ENCODE measurements at places on chromosomes 6 and 20.

GRCh38 chr20:58393299-58393698, 4.3 kb downstream of the VAPB start:
- DNase-seq: no peak

DNA sequence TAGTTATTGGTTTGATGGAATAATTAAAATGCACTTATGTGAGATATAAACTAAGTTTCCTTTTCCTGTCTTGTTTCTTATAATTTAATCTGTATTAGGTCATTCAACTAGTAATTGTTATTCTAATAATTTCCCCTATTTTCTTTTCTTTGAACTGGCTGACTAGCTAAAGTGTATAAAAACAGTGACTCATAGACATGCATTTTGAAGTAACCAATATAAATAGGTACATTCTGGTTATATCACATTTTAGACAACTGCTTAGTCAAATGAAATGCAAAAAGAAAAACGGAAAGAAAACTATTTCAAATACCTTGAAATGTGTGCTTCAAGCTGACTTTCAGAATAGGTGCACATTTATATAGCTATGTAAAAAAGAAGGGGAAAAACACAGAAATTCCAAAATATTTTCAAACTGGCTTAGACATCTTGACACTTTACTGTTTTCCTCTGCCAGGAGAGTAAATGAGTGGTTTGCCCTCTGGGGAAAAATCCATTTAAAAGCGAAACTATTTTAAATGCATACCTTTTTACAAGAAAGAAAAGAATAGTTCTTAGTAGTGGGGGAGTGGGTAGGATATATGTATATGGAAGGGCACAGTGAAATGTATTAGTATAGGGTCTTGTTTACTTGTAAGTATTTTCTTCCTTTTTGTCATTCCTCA, 28.3 kb downstream of the KCNQ5 start:
- no peak for DNase-seq

DNA sequence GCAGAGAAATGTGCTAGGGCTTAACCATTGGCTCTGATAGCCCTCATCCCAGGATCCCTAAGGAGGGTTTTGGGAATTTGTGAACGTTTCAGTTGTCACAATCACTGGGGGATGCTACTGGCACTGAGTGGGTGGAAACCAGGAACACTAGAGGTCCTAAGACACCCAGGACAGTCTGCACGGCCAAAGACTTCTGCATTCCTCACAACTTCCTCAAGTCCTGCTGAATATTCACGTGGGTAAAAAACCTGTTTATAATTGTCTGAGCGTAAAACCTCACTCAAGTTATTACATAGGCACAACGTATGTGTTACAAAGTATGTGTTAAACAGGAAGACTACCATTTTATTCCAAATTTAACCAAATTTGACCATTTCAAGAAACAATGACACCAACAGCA, 52.4 kb downstream of the GMDS start:
- no peak for DNase-seq

DNA sequence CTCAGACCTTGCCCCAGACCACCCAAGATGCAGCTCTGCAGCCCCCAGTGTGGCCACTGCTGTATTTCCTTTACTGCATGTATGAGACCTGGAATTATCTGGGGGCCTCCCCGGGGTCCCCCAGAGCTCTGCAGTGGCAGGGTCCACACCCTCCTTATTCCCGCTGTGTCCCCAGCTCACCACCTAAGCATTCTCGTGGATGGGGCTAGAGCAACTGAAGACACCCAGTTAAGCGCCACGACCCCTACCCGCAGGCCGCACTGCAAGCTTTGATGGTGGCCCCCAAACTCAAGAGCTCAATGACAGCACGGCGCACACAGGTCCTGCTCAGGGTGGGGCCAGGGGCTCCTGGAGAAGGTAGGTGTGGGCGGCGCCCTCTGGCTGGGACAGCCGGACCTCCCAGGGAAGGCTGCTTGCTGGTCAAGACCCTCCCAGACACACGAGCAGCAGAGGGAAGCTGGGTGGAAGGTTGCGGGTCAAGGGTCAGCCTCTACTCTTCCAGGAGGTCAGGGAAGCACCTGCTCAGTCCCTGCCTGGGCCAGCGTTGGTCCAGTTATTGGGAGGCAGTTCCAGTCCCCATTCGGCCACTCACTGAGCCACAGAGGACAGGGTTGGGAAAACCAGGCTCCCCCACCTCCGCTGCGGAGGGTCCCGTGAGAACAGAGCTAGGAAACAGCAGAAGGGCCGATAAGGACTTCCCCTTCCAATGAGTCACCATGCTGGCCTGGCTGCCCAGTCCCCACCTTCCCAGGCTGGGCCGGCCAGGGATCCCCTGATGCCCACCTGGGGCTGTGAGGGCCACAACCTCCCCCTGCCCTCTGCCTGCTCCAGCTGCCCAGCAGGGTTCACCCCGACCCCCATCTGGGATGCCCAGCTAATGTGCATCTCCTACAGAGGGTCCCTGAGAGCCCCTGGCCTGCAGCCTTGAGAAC, 2.9 kb downstream of the LAMA5 start:
- DNase-seq: no peak

DNA sequence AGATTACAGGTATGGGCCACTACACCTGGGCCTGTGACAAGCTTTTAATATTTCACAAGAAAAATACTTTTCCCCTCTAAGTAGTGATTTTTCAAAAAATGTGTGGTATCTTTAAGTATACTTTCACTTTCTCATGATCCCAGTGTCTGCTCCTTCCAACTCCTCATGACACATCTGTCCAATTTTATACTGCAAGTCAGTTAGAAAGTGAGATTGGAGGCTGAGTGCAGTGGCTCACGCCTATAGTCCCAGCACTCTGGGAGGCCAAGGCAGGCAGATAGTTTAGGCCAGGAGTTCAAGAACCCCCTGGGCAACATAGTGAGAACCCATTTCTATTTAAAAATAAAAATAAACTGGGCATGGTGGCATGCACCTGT, 20.2 kb downstream of the PIM1 start:
- DNase-seq: no peak

- no peak for DNase-seq
These were observed 32.7 kb upstream of the MCM3 start for GRCh38 chr6:52317211-52317610.

DNA sequence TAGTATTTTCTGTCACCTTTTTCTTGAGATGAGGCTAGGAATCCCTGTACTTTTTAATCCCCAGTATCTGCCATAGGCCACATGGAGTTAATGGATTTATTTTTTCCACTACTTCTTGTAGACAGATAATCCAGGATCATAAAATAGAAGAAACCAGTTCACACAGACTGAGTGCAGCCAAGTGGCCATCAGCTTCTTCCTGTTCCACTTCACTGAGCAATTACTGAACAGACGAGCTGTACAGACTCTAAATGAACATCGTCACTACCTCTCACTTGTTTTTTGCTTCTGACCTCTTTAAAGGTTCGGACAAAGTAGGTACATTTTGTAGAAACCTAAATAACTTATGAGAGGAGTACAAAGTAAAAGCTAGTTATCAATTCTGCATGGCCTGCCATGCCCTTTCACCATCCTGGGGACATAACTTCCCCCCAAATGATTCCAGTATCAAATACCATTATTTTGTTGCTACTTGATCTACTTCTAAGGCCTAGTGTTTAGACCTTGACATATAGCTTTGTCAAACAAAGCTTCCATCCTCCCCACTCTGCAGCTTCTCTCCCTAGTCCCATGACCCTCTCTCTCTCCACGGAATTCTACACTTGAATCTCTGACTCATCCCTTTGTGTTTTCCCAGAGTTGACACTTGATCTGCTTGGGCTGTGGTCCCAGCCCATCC, 34.4 kb upstream of the ARHGAP18 start:
- DNase-seq: no peak

GRCh38 chr6:3565291-3565690, 108.4 kb upstream of the SLC22A23 start:
- no peak for DNase-seq

- no peak for DNase-seq
These were observed 235.6 kb downstream of the OGFRL1 start for GRCh38 chr6:71524201-71524600.

- no peak for DNase-seq
These were observed 488.4 kb upstream of the MMS22L start for GRCh38 chr6:97771372-97771771.

DNA sequence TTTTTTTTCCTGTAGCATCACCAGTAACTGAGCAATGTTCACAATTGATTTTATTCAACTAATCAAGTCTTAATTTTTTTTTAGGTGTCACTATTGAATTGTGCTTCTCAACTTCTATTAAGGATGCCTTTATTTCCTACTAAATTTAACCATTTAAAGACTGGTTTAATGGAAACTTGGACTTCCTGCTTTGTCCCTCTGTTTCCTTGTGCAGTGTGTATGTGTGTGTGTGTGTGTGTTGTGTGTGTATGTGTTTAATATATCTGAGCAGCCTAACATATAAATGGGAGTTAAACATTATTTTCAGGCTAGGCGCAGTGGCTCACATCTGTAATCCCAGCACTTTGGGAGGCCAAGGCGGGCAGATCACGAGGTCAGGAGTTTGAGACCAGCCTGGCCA, 1.8 kb downstream of the SERPINB6 start:
- no peak for DNase-seq

- DNase-seq: peak; percentile 78
These were observed 40.1 kb downstream of the OR2B2 start for GRCh38 chr6:27871924-27872638.

DNA sequence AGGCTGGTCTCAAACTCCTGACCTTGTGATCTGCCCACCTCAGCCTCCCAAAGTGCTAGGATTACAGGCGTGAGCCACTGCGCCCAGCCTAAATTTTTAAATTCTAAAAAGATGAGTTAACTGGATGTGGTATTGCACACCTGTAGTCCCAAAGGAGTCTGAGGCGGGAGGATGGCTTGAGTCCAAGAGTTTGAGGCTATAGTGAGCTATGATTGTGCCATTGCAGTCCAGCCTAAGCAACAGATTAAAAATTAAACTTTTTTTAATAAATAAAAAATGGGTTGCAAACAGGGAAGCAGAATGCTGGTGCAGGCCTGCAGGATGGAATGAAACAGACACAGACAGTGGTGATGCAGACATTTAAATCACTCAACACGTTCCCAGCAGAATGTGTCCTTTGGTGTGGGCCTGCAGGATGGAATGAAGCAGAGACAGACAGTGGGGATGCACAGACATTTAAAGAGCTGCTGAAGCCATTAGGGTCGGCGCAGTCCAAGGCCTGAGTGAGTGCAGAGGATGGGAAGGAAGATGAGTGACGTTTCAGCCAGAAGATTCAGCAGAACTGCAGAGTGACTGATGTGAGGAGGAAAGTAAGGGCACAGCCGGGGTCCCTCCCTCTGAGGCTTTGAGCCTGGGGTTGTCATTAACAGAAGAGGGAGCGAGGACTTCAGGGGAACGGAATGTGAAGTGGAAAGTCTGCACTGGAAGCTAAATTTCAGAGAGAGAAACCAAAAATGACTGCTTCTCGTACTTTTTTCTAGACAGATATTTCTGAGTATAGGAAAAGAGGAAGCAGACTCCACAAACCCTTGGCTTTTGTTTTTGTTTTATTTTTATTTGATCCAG, 117.5 kb downstream of the RIN2 start:
- no peak for DNase-seq

GRCh38 chr6:146593986-146594385, 4.8 kb upstream of the ADGB start:
- DNase-seq: no peak

- DNase-seq: no peak
These were observed 3.3 kb downstream of the NECAB3 start for GRCh38 chr20:33670715-33671499.

GRCh38 chr6:83466328-83466727, 35.5 kb upstream of the ME1 start:
- DNase-seq: no peak

GRCh38 chr6:170292407-170293158, 1.7 kb upstream of the DLL1 start:
- no peak for DNase-seq

DNA sequence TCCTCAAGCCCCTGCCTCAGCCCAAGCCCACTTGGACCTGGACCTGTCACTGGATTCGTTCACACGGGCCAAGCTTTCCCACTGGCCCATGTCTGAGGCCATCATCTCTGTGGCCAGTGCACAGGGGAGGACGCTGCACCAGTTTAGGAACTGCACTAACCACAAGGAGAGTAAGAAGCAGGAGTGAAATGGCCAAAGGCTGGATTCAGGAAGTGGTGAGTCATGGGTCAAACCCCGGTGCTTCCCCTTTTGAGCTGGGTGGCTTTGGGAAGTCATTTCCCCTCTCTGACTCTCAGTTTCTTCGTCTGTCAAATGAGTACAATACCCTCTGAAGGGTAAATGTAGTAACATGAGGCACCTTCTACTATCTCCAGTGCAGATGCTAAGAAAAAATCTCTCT, 87.9 kb downstream of the CD40 start:
- no peak for DNase-seq

DNA sequence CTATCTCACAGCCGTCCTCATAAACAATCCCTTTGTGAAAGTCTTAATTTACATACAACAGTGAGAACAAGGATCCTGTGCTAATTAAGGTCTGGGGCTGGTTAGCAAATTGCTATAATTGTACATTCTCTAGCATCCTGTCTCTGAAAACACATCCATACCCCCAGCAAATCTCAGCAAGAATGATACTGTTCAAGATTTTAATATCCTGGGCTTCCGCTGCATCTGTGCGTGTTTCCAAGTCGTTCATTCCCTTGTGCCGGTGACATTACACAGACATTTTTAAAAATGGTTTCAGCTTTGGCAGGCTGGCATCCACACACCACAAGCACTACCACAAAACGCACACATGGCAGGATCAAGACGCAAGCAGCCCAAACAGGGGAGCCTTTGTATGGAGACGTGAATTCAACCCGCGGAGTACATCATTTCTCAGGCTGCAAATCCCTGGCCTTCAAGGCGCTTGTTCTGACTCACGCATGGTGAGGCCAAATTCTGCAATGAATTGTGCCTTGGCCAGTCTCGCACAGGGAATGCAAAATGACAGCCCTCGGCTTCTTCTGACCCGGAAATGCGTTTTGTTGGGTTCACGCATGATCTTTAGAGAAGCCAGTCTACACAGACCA, 20.3 kb downstream of the ZMYND8 start:
- no peak for DNase-seq

DNA sequence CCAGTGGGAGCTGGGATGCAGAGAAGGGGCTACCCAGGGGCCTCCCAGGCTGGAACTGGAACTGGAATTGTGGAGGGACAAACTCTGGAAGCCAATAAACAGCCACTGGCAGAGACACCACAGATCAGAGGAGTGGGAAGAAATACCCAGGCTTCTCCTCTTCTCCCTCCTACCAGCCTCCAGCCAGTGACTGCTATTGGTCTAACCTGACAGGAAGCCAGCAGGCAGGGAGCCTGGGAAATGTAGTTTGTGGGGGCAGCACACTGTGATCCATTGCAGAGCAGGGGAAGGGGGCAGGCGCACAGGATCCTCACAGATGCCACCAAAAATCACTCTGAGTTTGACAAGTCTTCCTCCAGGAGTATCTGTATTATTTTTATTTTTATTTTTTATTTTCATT, 12.1 kb upstream of the MLN start:
- DNase-seq: no peak

All from T follicular helper cell (primary cell).